ENCODE measurements at places on chromosomes 12 and 14.

- no peak for DNase-seq
These were observed 15.0 kb upstream of the RFLNA start for GRCh38 chr12:124279846-124280360.

GRCh38 chr12:12323118-12323517, 26.9 kb downstream of the MANSC1 start:
- no peak for DNase-seq

DNA sequence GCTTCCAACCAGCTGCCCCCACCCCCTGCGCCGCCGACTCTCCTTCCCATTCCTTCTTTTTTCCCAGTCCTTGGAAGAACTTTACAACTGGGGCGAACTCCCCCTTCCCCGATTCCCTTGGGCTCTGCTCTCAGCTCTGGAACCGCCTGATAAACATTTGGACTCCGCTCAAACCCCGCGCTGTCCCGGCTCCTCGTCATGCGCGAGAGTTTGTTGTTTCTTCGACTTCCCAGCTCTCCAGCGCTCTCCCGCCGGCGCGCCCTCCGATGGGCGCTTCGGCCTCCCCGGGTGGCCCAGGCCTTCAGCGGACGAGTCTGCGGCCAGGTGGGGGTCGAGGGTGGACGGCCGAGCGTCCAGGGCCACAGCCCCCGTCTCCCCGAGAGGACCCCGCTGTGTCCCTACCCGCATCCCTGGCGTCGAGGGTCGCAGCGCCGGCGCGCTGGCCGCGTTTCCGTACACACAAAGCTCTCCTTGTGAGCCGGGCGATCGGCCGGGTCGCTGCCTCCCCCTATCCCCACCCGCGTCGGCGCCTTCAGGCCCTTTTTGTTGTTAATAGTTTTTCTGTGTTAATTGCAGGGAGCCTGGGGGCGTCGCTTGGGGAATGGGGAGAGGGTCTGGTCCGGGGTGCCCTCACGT, 847 bp downstream of the MMP14 start:
- no peak for DNase-seq

DNA sequence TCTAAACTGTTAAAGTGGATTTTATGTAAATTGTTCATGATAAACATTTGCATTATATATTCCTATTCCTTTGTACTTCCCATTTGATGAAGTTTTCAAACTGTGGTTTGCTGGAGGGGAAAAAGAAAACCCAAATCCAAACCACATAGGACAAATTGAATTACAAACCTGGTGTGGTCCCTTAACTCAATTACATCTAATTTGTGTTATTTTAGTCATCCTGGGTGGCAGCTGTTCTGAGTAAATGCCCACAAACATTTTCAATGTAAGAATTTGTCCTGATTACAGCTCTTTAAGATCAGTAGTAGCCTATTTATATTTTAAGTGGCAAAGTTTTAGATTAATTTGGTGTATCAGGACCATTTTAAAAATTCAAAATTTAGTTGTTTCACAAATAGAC, 153.9 kb downstream of the RAD51B start:
- no peak for DNase-seq

GRCh38 chr12:21502872-21503271, 1.3 kb downstream of the GOLT1B start:
- DNase-seq, result no peak
